Retina (tissue), 1 donor: ENCODE measurements at places on chromosomes 5 and 9.

GRCh38 chr5:152505442-152506042, 100.5 kb upstream of the NMUR2 start:
- DNase-seq, result peak; percentile 58

GRCh38 chr9:17744786-17745185, 165.9 kb downstream of the SH3GL2 start:
- no peak for DNase-seq

GRCh38 chr5:134003817-134004625, 754 bp downstream of the VDAC1 start:
- peak; percentile 81 for DNase-seq

- no peak for DNase-seq
These were observed 40.2 kb downstream of the ZNF474 start for GRCh38 chr5:122169350-122170103.

- DNase-seq, result no peak
These were observed 261.0 kb upstream of the GRIN3A start for GRCh38 chr9:101999441-101999840.

DNA sequence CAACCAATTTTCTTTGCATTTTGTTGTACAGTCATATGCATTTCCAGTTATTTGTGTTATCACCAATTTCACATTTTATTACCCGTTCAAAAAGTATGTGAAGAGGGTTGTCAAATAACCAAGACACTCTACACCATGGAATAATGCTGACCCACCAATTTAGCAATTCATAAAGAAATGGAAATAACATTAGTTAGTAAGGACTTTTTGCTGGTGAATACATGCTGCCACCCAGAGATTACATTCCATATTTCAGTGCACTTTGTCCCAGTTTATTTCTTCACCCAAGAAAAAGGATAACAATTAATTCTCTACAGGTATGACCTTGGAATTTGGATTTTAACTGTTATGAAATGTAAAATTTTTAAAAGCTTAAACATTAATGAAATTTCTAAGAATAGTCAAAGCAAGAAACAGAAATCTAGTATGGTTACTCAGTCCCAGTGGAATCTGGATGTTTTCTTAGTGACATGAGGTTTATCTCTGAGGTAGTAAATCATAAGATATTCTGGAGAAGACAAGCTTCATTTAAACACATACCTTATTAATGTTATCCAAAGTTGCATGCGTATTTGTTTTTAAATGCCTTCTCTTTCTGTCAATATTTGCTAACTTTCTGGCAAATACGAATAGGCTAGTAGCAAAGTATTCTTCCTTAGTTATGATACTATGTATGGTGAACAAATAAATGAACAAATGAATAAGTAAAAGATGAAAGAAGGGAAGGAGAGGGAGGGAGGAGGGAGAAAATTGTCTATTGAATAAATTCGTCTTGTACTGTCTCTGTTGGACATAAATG, 100.6 kb downstream of the CETN3 start:
- no peak for DNase-seq

- DNase-seq, result no peak
These were observed at the start of gene CLIC3 for GRCh38 chr9:136996361-136997292. Gene CLIC3, minus strand, starts transcription at chr9:136996568. Its CDS starts 25 bp downstream, at chr9:136996543.

DNA sequence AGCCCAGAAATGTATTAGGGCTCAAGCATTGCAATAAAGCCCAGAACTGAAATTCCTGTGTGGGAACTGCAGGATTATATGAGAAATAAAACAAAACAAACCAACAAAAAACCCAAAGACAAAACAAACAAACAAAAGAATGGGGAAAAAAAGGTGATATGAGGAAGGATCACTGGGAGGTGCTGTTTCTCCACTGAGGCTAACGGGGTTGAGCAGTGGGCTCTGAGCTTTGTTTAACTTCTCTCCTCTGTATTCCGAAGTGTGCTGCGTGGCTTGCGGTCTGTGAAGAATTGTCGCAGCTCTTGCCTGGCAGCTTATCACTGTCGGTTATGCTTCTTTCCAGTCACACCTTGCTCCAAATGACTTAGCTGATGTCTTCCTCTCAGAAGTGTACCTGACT, 106.3 kb downstream of the TENT4A start:
- DNase-seq, result peak; percentile 52

- DNase-seq, result no peak
These were observed 48.9 kb downstream of the NUDT12 start for GRCh38 chr5:103513701-103514100.

DNA sequence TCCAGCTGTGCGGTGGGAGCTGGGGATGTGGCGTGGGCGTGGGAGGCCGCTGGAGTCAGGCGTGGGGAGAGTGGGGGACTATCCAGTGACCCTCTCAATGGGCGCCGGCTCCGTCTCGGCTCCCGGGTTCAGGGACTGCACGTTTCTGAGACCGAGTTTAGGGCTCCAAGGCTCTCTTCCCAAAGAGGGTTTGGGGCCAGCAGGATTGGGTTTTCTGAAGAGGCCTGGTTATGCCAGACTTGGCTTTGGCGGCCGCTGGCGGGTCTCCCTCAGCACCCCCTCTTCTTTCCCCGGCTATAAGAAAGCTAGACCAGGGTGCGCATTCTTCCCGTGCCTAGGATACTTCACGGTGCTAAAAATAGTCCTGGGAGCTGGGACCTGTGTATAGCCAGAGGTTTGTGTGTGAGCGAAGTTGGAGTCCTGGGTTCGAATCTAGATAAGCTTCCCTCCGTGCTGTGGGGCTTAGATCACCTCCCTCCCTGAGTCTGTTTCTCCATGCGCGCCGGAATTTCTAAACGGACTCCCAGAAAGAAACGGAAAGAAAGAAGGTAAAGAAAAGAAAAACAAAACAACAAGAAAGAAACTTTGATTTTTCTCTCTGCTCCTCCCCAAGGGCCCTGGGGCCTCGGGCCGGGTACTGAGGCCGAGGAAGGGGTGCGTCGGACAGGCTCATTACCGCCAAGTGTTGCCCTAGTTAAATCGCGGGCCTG, 5.0 kb downstream of the HAND1 start:
- peak; percentile 55 for DNase-seq

GRCh38 chr9:588981-589380, 252.5 kb upstream of the DMRT1 start:
- no peak for DNase-seq

- DNase-seq, result no peak
These were observed 15.9 kb upstream of the RNF38 start for GRCh38 chr9:36415822-36416525.

DNA sequence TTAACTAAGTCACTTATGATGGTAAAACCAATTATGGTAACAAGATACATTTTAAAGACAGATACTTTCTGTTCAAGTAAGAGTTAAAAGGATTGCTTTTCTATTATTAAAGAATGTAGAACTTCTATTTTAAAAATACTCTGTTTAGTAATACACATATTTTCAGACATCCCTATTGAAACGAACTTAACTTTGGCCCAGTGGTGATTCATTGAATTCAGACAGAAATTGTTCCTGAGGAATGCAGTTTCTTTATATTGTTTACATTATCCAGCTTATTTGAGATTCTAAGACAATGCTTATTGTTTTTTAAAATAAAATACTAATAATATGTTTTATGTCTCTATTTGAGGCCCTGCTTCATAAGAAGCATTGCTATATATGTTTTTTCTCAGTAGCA, 816.4 kb downstream of the SEMA5A start:
- no peak for DNase-seq

DNA sequence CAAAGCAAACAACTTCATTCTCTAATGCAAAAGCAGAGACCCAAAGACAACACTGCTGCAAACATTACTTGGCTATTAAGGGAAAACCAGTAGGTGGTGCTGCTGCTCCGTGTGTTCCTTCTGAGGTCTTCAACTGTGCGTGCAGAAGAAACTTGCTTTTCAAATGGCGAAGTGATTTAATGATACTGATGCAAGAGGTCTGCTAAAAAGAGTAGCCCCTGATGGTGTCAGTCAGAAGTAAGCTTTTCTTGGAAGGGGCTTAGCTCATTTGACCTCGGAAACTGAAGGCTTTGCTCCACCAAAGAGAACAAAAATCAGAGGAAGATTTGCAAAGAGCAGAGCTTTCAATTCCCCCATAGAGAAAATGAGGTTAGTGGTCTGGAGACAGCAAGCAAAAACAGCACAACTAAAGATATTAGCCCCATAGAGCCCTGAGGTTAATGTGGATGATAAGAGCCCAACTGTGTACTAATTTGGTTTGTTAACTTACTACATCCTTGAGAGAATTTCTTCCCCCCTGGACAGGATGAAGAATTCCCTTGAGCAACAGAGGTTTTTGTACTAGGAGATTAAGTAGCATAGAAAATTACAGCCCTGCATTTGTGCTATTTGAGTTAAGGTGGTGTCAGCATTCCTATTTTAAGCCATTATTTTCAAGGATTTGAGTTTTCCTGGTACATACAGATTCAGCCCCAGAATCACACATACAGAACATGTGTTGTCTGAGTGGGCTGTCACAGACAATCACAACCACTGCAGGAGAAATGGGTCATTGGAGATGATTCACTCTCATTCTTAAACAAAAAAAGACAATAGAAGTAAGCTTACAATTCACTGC, 153.2 kb upstream of the C9orf72 start:
- DNase-seq, result peak; percentile 88

GRCh38 chr9:116058421-116058820, 95.2 kb upstream of the PAPPA start:
- no peak for DNase-seq

- no peak for DNase-seq
These were observed 1.3 kb upstream of the ITGA2 start for GRCh38 chr5:52987711-52988331.

DNA sequence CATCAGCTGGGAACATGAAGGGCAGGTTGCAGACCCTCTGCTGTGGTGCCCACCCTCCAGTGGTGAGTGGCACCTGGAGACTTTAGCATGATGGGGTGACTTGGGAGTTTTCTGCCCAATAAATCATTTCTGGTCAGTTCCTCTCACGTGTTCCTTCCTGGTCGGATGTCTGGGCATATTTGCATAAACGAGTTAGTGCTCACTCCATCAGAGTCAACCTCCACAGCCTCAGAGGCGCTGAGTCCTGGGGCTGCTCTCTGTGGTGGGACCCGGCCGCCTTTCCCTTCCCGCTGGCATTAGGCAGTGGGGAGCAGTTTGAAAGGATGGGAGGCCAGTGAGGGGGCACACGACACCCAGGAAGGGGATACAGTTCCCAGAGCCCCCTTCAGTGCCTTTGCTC, 114.0 kb upstream of the FCN2 start:
- DNase-seq, result no peak

- no peak for DNase-seq
These were observed 57.7 kb upstream of the CPEB4 start for GRCh38 chr5:173830421-173830820.

GRCh38 chr5:150188146-150188842, 1.6 kb upstream of the SLC6A7 start:
- DNase-seq, result no peak

DNA sequence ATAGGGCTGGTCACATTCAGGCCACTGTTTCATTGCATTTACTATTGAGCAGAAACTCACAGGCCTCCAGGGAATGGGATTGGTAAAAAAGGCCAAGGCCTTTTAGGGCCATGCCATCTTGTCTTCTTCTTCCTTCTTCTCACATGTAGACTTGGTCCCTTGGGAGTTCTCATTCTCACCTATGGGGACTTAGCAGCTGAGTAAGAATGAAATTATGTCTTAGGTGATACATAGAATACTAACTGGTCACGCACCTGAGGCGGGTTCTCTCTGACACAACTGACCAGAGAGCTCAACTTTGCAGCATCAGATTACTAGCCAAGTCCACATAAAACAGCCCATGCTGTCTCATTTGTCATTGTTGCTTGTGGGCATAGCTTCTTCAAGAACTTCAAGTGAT, 641.8 kb downstream of the EFNA5 start:
- no peak for DNase-seq

GRCh38 chr5:131773805-131774204, 23.0 kb downstream of the FNIP1 start:
- no peak for DNase-seq

DNA sequence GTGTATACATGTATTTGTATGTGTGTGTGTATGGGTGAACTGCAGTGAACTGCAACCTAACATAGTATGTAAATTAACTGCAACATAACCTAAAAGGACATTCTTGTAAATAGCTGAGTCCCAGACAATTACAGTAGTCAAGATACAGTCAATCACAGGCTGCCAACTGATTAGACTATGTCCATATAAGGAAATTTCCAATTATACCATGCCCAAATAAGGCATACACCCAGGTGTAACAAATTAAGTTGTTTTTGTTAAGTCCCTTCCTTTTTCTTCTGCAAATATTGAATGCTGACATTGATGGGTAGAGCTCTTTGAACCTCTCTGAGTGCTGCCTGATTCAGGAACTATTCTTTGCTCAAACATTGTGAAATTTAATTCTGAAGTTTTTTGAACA, 594.6 kb upstream of the FAM174A start:
- DNase-seq, result no peak

GRCh38 chr5:135221187-135221473, 177.9 kb downstream of the MACROH2A1 start:
- DNase-seq, result no peak

DNA sequence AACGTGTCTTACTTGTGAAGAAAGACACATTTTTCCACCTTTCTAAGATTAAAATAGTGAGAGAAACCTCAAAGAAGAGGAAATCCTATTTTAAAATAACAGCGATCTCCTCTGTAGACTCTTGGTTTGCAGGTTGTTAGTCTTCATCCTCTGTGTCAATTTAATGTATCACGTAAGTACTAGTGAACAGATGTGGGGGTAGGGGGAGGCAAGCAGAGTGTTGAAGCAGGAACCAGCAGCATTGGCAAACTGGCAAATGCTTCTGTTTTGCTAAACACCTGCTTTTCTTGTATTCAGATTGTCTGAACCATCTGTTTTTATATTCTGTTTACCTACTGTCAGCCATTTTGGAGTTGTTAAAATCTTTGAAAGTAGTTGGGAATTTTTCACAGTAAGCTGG, 159.3 kb upstream of the TLX3 start:
- DNase-seq, result no peak

DNA sequence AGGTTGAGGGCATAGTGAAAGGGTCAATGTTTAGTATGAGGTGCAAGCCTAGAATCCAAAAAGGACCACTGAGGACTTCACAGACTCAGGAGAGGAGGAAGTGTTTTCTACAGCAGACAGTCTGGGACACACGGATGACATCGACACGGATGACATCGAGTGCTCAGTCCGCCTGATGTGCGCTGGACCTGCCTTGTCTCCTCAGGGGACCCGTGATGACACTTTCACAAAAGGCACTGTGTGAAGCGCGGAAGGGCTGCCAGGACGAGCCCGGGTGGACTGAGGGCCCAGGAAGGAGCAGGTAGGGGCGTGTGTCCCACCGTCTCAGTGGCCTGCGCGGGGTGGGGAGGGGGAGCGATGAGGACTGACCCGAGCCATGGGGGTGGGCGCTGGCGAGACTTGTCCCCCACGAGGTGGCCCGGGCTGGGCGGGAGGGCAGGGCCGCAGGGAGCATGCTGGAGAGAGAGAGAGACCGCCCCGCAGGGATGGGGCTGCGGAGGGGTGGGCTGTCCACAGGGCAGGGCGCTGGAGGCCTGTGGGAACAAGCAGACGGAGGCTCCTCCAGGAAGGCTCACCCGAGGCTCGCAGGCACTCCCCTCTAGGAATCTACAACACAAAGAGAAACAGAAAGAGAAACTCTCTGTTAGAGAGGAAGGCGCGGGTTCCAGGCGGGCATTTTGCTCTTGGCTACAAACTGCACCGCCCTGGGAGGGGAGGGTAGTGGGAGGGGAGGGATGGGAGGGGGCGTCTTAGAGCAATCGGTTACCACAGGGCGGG, 54.9 kb downstream of the USP20 start:
- DNase-seq, result no peak
